ENCODE measurements at places on chromosomes 12 and 14.

DNA sequence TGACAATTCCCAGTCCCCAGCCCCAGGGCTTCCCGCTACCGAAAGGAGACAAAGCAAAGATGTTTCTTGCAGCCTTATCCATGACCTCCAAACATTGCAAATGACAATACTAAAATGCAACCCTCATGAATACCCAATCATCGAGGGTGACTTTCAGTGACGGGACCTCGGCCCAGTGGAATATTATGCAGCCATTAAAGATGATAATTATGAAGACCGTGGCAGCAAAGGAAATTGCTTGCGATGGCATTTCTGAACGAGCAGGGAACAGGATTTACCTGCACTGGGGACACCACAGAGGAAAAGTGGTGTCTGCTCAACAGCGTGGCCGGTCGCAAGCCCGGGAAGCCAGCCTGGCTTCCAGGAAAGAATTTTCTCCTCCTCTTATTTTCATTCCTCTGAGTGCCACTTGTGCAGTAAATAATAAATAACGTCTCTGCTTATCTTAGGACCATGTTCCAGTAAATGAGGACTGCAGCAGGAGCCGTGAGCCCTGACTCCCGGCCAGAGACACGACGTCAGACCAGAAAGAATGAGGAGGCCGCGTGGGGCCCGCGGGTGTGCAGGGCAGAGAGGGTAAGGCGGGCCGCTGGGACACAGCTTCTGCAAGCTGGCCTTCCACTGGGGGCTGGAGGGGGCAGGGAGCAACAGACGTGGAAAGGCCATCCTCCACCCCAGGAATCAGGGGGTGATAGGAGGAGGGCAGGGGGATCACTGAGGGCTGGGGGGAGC is 6.6 kb downstream of the C14orf180 start:
- no peak for DNase-seq

DNA sequence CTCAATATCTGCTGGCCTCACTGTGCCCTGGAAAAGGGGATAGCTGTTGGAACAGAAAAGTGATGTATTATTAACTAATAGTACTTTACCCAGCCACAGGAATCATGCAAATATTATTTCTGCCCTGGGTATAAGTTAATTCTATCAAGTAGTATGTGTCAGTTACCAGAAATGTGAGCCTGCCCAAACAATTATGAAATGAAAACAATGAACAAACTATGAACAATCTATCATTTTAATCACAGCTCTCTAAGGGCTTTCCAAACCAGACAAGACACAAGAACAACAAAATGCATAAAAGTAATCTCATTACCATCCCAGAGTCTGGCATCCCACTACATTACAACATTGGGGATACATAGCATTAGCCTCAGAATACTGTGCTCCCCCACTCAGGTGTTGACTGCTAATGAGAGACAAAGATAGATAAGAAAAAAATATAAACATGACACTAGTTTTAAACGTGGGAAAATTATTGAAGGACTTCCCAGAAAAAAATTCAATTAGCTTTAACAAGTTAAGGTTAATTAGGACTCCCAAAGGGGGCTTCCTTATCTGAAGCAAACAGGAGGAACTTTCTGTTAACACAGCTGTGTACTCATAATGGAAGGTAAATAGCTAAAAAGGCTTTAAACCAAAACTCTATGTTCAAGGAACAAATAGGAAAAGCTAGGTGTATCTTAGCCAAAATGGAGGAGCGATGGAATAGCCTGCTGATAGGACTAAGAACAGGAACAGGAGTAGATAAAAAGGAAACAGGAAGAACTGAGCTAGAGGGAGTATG is 3.3 kb downstream of the DCAF5 start:
- DNase-seq: no peak

- DNase-seq: no peak
These were observed 1193.7 kb downstream of the GALC start for GRCh38 chr14:86799244-86799647.

- no peak for DNase-seq
These were observed 2.2 kb upstream of the DIABLO start for GRCh38 chr12:122228092-122228491.

- no peak for DNase-seq
These were observed 97.6 kb upstream of the SCAF11 start for GRCh38 chr12:46087916-46088439.

Measured in stimulated activated CD4-positive, alpha-beta T cell treated with anti-CD3 and anti-CD28 coated beads, Interleukin-12 subunit alpha, Interleukin-12 subunit beta, amount 100 ng/mL, for 48 hours (primary cell).